Stimulated activated CD8-positive, alpha-beta memory T cell treated with anti-CD3 and anti-CD28 coated beads, Interleukin-7, amount 100 ng/mL, for 1 hour (primary cell): ENCODE measurements at places on chromosomes 11 and 22.

- no peak for DNase-seq
These were observed 5.4 kb upstream of the FTH1 start for GRCh38 chr11:61972672-61973475.

- DNase-seq, result no peak
These were observed 89.3 kb upstream of the SLC22A12 start for GRCh38 chr11:64501500-64502427.

GRCh38 chr11:67437082-67437808 lies at the start of gene PTPRCAP:
Gene PTPRCAP, minus strand, starts transcription at chr11:67437682. Its CDS starts 63 bp downstream, at chr11:67437619.
- DNase-seq, result peak; percentile 64

DNA sequence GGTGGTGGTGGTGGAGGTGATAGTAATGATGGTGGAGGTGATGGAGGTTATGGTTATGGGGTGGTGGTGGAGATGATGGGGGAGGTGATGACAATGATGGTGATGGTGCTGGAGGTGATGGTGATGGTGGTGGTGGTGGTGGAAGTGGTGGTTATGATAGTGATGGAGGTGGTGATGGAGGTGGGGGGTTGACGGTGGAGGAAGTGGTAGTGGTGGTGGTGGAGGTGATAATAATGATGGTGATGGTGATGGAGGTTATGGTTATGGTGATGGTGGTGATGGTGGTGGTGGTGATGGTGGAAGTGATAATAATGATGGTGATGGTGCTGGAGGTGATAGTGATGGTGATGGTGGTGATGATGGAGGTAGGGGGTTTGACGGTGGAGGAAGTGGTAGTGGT lies 16.9 kb upstream of the WNT7B start:
- DNase-seq, result no peak

GRCh38 chr11:134045799-134046635 lies 22.9 kb upstream of the JAM3 start:
- no peak for DNase-seq

DNA sequence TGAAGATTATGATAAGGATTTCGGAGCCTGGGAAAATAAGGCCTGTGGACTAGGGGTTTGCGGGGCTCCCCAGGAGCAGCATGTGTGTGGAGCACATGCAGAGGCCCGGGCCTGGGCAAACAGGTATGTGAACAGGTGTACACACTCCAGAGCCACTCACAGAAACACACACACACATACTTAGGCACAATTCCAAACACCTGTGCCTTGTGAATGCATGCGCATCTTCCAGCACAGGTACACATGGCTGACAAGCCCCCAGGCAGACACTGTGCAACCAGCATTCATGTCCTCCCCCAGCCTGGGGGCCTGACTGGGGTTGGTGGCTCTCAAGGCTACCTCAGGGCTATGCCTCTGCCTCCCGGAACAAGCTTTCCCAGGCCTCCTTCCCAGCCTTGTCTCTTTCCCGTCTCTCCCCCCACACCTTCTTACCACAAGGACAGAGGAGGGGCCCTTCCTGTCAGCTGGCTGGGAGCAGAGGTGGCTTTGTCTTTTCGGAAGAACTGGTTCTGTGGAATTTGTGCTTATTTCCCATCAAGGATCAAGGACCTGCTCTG lies 2.6 kb upstream of the P2RY6 start:
- DNase-seq, result no peak

DNA sequence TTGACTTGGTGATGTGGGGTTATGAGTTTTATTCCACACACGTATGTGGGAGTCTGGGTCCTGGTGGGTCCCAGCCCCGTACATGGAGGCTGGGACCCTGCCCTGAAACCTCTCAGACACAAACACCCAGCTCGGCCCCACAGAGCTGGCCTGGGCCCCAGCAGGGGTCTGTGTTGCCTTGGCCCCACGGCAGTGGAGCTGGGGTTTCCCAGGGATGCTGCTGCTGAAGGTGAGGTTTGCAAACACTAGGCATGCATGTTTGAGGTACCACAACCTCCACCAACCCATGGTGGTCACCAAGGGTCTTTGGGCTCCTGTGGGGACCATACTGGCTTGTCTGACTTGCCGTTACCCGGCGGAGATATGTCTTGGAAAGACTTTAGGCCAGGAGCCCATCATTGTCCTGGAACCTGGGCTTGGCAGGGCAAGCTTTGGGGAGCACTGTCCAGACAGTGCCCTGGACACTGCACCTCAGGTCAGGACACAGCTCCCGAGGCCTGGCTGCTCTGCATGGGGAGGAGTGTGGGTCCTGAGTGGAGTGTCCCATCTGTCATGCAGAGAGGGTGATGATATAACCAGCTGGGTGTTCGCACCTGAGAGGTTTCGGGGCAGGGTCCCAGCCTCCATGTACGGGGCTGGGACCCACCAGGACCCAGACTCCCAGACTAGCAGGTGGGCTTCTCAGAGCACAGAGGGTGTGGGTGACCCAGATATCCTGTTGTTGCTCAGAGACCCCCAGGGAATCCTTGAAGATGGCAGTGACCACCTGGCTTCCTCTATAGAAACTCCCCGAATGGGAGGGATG lies 63.3 kb downstream of the KCNQ1 start:
- no peak for DNase-seq

GRCh38 chr22:48606684-48607307 lies 1220.9 kb downstream of the BRD1 start:
- no peak for DNase-seq

DNA sequence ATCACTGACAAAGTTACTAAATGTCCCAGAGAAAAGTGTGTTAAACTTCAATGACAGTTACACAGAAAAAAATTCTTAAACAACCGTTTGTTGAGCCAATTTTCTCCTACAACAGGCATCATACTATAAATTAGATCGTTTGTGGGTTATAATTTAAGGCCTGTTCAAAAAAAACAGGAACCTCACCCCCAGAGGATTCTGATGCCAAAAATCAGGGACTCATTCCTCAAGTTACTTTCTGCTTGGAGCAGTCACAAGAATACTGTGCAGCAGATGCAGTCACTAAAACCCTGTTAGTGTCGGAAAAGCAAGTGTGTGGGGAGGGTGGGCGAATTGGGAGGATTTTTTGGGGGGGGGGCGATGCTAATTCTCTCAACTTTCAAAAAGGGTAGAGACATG lies 657 bp downstream of the CWC15 start:
- no peak for DNase-seq

DNA sequence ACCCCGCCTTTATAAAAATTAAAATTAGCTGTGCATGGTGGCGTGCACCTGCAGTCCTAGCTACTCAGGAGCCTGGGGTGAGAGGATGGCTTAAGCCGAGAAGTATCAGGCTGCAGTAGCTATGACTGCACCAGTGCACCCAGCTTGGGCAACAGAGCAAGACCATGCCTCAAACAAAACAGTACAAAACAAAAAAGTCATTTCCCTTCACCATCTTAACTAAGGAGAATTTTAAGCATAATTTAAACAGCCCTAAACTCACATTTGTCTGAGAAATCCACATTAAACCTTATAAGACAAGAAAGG lies 23.3 kb upstream of the TFIP11 start:
- no peak for DNase-seq

DNA sequence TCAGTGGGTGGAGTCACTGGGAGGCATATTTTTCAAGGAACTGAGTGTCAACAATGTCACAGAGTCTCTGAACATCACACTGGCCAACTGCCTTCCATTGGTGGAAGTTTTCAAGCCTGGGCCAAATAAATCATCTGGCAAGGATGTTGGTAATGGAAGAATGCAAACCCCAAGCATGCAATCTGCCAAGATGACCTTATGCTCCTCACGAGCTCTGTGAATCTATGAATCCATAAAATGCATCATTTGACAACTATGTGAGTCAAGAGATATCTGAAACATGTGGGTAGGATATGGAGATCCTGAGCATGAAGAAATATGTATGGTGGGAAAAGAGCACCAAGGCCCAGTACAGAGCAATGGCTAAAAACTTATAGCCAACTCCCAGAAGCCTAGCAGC lies 122.2 kb downstream of the PLEKHA7 start:
- DNase-seq, result no peak

GRCh38 chr11:109222761-109223160 lies 199.2 kb upstream of the C11orf87 start:
- no peak for DNase-seq

- DNase-seq, result no peak
These were observed 4.5 kb downstream of the WNT11 start for GRCh38 chr11:76201672-76202412.

DNA sequence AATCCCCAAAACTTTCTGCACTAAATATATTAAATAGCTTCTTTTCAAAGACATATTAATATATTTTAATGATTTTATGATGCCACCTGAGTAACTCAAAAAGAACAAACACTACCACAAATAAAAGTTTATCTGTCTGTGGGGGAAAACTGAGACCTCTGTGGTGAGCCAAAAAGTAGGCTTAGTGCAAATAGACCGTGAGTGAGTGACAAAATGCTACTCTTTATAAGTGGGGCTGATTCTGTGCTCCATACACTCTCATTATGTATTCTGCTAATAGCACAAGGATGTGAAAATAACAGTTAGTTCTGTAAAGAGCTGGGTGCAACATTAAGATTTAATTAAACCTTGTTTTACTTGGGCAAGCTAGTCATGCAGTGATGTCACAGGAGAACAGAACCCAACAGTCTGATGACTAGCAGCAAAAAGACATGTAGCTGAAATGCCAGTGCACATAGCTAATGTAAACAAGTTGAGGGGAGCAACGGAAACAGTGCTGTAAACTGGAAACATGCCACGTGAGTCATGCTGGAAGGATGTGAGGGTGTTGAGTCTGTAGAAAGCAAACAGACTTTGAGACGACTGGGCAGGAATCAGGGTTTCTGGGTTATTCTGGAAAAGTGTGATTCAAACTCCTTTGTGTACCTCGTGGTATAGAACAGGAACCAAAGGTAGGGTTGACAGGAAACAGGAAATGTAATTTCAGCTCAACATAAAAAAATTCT lies 1130.4 kb downstream of the LRRC4C start:
- DNase-seq, result no peak

DNA sequence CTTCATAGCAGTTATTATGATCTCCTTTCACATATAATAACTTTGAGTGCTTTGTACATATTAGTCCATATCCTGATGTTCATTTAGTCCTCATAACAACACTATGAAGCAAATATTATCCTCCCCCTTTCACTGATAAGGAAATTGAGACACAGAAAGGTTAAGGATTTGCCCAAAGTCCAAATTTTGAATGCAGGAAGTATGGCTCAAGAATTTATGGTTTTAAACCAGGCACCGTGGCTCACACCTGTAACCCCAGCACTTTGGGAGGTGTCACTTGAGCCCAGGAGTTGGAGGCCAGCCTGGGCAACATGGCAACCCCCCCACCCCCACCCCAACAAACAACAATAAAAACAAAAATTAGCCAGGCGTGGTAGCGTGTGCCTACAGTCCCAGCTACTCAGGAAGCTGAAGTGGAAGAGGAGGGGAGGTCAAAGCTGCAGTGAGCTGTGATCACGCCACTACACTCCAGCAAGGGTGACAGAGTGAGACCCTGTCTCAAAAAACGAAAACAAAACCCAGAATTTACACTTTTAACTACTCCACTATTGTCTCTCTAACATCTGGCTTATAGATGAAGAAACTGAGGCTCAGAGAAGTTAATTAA lies 8.6 kb downstream of the CCDC34 start:
- DNase-seq, result no peak

DNA sequence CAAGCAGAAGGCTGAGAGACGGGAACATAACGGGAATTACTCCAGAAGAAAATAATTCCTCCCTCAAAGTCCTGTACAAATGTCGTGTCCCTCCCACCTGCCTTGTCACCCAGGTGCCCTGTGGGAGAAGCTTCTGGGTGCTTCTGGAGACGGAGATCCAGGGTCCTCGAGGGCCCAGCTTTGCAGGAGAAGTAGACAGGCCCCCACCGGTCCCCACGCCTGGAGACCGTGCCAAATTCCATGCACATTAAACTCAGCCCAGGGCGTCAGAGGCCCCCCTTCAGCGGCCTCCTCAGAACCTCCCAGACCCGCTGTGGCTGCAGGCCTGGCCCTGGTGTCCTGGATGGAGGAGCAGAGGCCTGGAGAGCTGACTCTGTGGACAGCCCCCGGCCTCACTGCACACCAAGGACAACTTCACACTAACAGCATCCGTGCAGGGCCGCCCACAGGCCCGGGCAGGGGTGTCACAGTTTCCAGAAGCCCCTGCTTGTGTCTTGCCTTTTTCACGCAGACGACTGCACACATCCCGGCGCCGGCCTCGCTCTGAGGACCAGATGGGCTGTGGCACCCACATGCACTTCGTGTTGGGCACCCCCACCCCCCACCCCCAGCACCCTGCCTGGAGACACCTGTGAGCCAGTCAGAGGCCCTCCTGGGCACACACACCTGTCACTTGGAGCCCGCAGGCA lies 734.3 kb downstream of the BRD1 start:
- no peak for DNase-seq

DNA sequence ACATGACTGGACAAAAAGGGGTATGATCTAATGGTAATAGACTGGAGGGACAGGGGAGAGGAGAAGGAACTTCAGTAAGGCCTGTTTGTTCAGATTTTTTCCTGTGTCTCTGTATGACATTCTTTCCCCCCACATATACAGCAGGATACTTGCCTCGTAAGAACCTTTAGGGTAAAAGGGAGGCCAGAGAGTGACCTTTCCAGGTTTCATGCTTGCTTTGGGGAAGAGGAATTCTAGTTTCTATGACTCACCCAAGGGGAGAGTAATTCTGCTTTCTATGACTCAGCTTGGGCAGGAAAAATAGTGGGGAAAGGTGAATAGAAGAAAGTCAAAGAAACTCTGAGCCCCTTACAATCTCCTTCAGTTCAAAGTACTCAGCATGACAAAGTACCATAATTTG lies 457.0 kb downstream of the DLG2 start:
- DNase-seq, result no peak

GRCh38 chr11:62931499-62932278 lies 10.5 kb upstream of the CHRM1 start:
- no peak for DNase-seq

DNA sequence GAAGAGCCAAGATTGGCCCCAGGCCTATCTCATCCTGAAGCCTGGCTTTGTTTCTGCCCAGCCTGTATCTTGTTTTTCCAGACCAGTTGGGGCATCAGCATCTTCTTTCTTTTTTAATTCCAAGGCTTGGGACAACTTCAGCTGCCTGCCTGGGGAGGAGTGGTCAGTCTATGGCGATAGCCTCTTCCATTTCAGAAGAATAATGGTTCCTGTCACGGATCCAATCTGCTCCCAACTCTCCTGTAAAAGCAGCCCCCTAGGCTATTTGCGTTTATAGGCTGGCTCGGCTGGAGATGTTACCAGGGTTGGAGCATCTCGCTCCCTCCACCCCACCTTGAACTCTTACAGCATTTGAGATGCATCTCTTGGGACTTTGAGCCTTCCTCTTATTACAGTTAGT lies 145.2 kb upstream of the CADM1 start:
- no peak for DNase-seq

DNA sequence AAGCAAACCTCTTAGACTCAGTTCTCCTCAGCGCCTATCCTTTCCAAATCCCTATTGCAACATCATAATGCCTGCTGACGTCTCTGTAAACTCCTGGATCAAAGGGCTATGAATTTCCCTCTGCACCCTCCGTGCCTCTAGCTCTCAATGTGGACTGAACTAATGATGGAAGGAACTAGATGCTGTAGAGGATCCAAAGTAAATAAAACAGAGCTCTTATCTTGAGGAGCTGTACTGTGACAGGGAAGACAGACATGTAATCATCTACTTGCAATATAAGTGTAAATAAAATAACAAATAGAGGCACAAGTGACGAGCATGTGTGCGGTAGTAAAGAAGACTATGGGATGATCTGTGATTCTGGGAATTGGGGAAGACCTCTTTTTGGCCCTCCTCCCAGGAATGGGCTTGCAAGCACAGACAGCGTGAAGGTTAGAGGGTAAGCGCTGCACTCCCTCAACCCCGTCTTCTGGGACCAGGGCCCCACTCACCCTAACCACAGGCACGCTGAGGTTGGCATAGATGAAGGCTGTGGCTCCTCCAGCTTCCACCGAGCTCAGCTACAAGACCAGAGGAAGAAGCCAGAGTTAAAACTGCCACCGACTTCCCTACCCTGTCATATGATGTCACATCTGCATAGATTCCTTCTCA lies 42.2 kb downstream of the P4HA3 start:
- no peak for DNase-seq
